ENCODE measurements at places on chromosomes 4 and X. TPM values are rescaled to one million over a fixed set of nuclear protein-coding genes. Genes with fewer than 3 reads are reported as not detected.

DDX53 gene
- polyA plus RNA-seq, result not detected

DNA sequence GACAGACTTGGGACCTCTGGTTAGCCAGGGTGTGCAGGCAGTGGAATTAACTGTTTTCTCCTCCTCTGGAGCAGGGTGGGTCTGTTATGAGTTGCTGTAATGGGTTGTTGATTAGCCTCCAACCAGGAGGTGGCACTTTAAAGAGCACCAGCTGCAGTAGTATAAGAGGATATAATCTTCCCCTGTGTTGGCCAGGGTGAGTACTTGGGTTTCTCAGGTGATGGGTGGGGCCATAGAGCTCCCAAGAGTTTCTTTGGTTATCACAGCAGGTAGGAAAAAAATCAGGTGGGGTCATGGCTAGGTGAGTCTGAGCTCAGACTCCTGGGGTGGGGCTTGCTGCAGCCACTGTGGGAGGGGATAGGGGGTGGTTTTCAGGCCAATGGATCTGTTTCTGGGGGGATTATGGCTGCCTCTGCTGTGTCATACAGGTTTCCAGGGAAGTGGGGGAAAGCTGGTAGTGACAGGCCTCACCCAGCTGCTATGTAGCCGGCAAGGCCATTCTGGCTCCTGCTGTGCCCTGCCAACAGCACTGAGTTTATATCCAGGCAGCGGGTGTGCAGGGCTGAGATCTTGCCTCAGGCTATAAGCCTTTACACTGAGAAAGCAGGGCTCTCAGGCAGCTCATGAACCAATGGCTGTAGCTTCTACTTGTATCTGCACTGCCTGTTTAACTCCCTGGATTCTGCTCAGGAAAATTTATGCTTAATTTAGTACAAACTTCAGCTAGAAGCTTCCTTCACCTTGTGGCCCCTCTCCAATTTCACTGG, 70.1 kb downstream of the CCNG2 start:
- no peak for DNase-seq
- no peak overlapping the region for H3K4me3 ChIP-seq
- no peaks in the 10 kb centered on the region for H3K27me3 ChIP-seq
- H3K4me1 ChIP-seq, result no peaks in the 10 kb centered on the region

GRCh38 chr4:76515975-76516843, 81.2 kb downstream of the SHROOM3 start:
- DNase-seq, result peak; percentile 51
- no peaks in the 10 kb centered on the region for H3K36me3 ChIP-seq
- H3K27ac ChIP-seq, result no peak overlapping the region
- peak overlapping the region; percentile 5 for H3K4me3 ChIP-seq
- H3K4me1 ChIP-seq, result peaks cover 12% of the 10 kb centered on the region
- H3K27me3 ChIP-seq, result no peaks in the 10 kb centered on the region

DNA sequence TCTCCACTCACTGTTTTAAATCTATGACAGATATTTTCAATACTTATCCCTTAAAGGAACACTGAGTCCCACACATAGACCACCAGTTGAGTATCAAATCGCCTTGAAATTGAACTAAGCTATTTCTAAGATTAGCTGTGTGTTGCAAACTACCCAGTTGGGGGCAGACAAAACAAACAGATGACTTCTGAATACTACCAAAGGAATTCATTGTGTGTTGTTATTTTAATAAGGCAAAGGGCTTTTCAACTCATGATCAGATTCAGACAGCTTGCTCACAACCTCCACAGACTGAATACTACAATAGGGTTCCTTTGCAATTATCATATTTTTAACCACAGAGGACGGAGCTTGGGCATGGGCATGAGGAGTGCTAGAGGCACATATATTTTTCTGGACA, 283.0 kb upstream of the GPC4 start:
- no peak for DNase-seq
- H3K4me1 ChIP-seq, result no peaks in the 10 kb centered on the region
- peaks cover 5% of the 10 kb centered on the region for H3K27me3 ChIP-seq
- no peak overlapping the region for H3K27ac ChIP-seq

DNA sequence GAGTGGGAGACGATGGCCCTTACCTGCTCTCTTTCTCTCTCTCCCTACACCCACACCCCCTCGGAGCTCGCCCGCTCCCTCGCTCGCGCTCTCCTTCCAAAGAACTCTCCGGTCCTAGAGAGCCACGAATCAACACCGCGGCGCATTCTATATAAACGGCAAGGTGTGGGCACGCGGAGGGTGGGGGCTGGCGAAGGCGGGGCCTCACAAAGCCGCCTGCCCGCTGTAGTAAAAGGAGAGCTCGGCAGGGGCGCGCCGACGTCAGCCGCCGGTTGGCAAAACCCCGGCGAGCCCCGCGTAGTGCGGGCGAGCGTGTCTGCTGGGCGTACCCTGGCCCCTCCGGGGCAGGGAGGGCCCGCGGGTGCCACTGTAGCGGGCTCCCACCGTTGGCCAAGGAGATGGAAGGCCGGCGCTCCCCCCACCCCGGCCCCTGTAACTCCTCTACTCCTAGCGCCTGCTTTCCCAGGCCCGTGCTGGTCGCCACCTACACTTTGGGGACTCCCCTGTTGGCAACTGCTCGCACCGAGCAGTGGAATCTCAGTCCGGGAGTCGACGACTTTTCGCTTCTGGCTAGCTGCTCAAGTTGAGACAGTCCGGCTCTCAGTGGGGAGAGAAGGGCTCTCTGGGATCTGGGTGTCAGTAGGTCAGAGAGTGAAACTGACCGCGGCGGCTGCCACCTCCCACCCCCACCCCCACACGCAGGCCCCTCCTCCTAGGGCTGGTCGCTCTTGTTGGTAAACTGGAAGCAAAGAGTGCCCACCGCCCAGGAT, 325.5 kb upstream of the F9 start:
- peaks cover 46% of the 10 kb centered on the region for H3K27me3 ChIP-seq
- H3K27ac ChIP-seq, result no peak overlapping the region
- no peak for DNase-seq

- no peak overlapping the region for H3K27ac ChIP-seq
- no peak for DNase-seq
- no peaks in the 10 kb centered on the region for H3K27me3 ChIP-seq
Measured at GRCh38 chr4:112416464-112416863, 99.5 kb downstream of the NEUROG2 start.

- H3K36me3 ChIP-seq, result no peaks in the 10 kb centered on the region
- no peak overlapping the region for H3K27ac ChIP-seq
- no peaks in the 10 kb centered on the region for H3K4me1 ChIP-seq
- no peak overlapping the region for H3K4me3 ChIP-seq
- H3K27me3 ChIP-seq, result peaks cover 2% of the 10 kb centered on the region
Measured at GRCh38 chr4:6112606-6113290, 87.6 kb downstream of the JAKMIP1 start.

GRCh38 chr4:52126966-52127365, 75.9 kb downstream of the SPATA18 start:
- H3K36me3 ChIP-seq, result no peaks in the 10 kb centered on the region
- H3K4me3 ChIP-seq, result no peak overlapping the region
- no peak for DNase-seq
- H3K27me3 ChIP-seq, result no peaks in the 10 kb centered on the region

All from CD14-positive monocyte (primary cell).